ENCODE measurements at places on chromosomes 2 and 18.

DNA sequence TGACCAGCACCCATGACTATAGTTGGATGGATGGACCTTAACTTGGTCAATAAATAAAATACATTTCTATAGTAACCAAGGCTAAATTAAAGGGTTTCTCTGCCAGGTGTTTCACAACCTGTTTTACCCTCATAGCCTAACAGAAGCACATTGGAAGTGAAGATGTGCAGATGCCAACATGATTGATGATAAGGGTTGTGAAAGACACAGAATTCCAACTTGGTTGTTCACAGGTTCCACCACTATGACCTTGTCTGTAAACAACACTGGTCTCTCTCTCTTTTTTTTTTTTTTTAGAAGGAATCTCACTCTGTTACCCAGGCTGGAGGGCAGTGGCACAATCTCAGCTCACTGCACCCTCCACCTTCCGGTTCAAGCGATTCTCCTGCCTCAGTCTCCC is 37.5 kb upstream of the PTH2R start:
- DNase-seq: no peak

DNA sequence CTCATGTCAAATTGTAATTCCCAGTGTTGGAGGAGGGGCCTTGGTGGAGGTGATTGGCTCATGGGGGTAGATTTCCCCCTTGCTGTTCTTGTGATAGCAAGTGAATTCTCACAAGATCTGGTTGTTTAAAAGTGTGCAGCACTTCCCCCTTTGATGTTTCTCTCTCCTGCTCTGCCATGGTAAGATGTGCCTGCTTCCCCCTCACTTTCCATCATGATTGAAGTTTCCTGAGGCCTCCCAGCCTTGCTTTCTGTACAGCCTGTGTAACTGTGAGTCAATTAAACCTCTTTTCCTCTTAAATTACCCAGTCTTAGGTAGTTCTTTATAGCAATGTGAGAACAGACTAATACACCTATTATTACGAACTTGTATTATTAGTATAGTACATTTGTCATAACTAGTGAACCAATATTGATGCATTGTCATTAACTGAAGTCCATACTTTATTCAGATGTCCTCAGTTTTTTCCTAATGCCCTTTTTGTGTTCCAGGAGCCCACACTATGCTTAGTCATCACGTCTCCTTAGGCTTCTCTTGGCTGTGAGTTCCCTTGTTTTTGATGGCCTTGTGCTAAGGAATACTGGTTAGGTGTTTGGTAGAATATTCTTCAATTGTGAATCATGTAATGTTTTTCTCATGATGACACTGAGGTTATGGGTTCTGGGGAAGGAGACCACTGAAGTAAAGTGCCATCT is 4.5 kb upstream of the MAP3K2 start:
- DNase-seq: no peak

DNA sequence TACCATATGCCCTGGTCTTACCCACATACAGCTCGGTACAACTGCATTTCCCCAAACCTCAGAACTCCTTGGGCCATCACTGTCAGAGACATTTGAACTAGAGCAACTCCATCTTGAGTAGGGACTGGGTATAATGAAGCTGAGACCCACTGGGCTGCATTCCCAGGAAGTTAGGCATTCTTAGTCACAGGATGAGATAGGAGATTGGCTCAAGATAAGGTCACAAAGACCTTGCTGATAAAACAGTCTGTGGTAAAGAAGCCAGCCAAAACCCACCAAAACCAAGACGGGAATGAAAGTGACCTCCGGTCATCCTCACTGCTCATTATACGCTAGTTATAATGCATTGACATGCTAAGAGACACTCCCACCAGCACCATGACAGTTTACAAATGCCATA is 131.3 kb downstream of the PIK3C3 start:
- no peak for DNase-seq

- no peak for DNase-seq
Observed at GRCh38 chr2:9778012-9778411, 65.3 kb upstream of the TAF1B start.

DNA sequence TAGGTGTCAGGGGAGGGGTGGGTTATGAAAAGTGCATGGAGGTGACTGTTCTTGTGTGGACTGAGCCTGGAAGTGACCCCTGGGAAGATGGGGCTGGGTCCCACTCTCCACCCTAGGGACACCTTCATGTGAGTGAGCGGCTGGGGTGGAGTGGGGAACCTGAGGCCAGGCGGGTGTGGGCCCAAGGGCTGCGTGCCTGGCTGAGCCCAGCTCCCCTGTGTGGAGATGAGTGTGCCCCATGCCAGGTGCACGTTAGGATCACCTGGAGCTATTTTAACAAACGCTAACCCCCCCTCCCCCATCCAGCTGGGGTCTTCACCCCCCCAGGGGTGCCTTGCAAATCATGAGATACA is 26.5 kb downstream of the ZAP70 start:
- no peak for DNase-seq

DNA sequence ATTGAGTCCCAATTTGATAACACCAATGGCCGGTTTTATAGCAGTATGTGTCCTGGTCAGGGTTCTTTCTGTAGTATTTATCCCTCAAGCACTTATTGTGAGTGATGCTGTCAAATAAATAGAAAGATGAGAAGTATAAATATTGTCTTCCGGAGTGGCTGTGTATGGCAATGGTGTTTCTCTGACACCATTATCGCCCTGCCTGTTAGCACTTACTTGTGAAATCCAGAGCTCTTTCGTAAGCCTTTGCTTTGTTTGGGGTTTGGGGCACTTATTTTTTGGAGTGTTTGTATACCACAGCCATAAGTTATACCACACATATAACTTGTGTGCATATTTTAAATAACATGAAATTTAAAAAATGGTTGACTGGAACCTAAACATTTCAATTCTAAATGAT is 29.3 kb downstream of the CD8B2 start:
- no peak for DNase-seq

- DNase-seq: no peak
Observed at GRCh38 chr2:15298770-15299169, 262.4 kb downstream of the NBAS start.

- DNase-seq: no peak
Observed at GRCh38 chr2:73257425-73258125, 23.5 kb downstream of the CCT7 start.

- DNase-seq: no peak
Observed at GRCh38 chr2:84472856-84473565, 13.9 kb upstream of the SUCLG1 start.

DNA sequence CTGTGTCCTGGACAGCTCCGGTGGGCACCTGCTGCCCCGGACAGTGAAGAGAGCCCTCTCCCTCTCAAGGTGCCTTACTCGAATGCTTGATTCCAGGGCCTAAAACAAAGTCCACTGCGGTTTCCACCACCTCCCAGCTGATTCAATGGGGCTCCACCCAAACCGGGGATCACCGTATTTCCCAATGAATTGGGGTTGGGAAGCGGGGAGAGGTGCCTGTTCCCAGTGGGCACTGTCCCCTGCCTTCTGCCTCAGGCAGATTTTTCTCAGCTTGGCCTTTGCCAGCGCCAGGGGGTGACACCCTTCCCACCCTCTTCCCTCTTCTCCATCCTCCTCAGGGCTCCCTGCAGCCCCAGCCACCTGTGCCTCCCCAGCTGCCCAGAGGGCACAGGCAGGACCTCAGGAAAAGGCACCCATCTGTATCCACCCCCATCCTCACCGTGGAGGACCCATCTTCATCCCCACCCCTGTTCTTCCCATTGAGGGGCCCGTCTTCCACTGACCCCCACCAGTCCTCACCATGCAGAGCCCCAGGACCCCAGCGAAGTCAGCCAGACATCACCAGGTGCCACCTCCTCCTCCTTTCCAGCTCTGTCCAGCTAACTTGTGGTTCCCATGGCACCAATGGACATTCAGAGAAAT is 66.7 kb upstream of the HPCAL1 start:
- no peak for DNase-seq

DNA sequence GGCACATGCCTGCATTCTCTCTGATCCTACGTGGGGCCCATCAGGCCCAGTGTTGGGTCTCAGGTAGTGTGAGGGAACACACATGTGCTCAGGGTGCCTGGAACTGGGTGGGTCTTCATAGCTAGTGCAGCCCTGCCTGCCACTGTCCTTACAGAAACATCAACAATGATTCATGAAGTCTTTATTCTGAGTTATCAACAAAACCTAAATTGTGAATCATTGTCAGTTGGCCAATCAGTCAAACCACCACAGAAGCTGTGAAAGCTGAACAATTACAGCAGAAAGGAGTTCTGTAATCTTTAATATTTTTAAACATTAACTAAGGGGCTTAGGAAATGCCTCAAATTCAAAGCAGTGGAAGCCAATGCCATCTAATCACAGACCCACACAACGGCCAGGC is 82.8 kb upstream of the ZNF521 start:
- no peak for DNase-seq

DNA sequence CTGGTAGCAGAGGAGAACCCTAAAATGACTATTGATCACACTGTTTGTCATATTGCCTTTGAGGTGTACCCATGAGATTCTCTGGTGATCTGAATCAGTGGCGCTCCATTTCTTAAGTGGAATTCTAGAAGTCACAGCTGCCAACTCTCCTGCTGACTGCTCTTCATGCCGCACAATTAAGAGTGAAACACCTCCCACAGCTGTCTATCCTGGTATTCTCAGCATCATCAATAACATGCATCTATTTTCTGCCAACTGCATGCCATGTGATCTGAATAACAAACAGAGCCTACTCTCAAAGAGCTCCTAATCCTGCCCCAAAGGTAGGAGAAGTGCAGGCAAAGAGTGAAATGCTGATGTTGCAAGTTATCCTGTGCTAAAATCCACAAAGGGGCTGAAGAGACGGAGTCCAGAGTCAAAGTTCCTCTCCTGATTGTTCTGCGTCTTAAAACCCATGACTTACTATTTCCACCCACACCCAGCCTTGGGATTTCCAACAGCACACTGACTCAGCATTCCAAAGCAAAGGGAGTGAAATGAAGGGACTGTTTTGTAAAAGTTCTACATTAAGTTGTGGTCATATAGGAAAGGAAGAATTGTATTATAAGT is 13.7 kb upstream of the DAPL1 start:
- DNase-seq: no peak

- no peak for DNase-seq
Observed at GRCh38 chr18:9065864-9066263, 36.6 kb upstream of the NDUFV2 start.

- no peak for DNase-seq
Observed at GRCh38 chr2:133886735-133887675, 318.7 kb upstream of the NCKAP5 start.

DNA sequence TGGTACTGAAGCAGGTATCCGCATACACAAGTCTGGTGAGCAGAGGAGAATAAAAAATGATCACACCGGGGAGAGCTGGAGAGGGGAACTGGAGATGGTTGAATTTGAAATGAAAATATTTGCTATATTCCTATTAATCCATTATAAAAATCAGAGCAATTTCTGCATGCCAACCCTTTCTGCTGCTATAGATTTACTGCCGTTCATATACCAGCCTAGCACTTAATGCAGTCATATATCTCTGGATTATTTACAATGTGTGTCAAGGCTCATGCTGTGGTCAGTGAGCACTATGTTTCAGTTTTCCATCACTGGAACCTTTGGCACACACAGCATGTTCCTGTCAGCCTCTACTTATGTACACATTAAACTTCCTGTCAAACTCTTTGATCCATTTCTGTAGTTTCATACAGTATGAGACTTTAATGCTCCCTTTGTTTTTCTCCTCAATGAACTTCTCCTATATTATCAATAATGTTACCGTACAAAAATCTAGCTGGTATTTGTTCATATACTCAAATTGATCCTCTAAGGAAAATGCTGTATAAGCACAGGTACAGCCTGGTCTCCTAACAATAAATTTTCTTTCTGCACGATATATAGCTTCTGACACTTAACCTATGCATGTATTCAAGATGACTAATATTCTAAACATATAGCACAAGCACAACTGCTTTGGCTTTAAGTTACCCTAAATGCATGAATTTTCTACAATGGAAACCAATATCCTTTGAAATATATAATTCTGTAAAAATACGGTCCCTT is 36.7 kb downstream of the FANCL start:
- DNase-seq: no peak

DNA sequence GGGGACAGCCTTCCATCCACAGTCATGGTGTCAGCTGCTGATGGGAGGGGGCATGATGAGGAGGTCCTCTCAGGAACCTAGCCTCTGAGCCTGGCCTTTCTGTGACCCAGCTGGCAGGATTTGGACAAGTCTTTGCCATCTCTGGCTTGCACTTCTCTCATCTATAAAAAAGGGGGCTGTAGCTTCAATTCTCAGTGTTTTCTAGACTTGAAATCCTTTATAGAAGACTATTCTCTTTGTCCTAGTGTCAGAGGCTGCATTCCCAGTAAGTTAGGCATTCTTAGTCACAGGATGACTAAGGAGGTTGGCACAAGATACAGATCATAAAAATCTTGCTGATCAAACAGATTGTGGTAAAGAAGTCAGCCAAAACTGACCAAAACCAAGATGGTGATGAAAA is 958.5 kb downstream of the CNTNAP5 start:
- no peak for DNase-seq

DNA sequence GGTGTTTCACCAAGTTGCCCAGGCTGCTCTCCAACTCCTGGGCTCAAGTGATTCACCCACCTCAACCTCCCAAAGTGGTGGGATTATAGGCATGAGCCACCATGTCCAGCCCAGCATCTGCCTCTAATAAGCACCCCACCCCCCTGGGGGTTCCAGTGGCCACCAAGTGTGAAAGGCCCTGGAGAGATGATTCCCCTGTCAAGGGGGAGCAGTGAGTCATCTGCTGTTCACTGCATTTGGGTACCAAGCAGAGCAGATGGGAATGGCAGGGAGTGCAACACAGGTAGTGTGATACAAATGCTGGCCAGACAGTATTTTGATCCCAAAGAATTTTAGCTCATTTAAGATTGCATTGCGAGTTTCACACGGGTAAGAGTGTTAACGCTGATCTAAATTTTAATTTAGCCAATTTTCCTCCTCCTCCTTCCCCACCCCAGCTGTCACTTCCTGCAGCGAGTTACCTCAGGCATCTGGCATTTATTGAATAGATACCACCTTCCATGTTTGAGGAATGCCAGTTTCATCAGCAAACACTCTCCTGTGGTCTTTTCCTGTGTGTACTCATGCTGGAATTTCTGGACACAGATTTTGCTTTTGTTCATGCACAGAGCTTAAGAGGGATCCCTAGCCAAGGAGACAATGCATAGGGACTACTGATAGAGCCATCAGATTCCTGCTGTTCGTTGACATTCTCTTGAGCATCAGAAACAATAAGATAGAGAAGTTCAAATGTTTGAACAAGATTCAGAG is 32.4 kb upstream of the NCK2 start:
- no peak for DNase-seq

GRCh38 chr2:150462770-150463169 is 24.7 kb downstream of the RND3 start:
- DNase-seq: no peak

- DNase-seq: no peak
Observed at GRCh38 chr2:238238766-238239542, 884 bp downstream of the HES6 start.

GRCh38 chr2:31223026-31223425 is 5.7 kb upstream of the CAPN14 start:
- DNase-seq: no peak

DNA sequence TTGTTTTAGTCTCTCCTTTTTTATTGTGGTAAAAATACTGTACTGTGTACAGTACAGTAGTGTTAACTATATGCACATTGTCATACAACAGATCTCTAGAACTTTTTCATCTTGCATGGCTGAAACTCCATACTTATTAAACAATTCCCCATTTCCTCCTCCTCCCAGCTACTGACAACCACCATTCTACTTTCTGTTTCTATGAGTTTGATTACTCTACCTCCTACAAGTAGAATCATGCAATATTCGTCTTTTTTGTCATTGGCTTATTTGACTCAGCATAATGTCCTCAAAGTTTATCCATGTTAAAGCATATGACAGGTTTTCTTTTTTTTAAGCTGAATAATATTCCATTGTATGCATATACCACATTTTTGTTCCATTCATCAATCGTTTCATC is 338.2 kb downstream of the AGPS start:
- no peak for DNase-seq

Data from stimulated activated CD8-positive, alpha-beta memory T cell treated with anti-CD3 and anti-CD28 coated beads, Interleukin-4, amount 100 ng/mL, for 1 hour (primary cell).